ENCODE measurements at places on chromosomes 1 and 21.

GRCh38 chr1:152964536-152964935, 5.9 kb upstream of the SPRR4 start:
- no peak for DNase-seq

DNA sequence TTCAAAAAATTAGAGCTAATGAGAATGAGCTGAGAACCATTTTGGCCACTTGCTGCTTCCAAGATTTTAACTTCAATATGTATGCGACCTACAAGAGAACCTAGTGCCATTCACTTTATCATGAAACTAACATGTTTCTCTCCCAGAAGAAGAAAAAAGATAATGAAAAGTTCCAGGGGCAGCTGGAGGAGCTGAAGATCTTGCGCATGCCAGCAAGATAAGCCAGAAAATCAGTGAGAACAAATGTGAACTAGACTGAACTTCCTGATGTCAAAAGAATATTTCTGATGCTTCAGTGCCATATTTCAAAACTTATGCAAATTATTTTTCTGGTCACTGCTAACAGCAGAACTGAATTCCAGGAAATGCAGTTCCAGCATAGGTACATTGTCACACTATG, 1265.1 kb downstream of the BRINP3 start:
- no peak for DNase-seq

GRCh38 chr1:3066250-3066711, 2.7 kb upstream of the PRDM16 start:
- DNase-seq = no peak

GRCh38 chr21:21690068-21690665, 692.0 kb downstream of the NCAM2 start:
- DNase-seq = no peak

- no peak for DNase-seq
Observed at GRCh38 chr21:18477043-18477442, 73.5 kb upstream of the TMPRSS15 start.

DNA sequence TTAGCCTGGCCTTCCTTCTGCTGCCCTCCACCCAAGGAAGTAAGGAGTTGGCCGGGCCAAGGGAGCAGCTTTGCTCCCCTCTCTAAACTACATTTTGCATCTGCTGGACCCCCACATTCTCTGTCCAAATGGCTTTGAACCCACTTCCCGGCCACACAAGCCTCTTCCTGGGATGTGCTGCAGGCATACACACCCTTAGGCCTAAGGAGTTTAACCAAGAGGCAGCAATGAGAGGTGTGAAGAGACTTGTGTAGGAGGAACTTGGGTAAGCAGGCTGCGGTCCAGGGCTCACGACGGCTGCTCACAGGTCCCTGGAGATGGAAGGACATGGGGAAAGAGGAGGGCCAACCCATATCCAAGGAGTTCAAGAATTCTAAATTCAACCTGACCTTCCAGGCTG, 196.7 kb upstream of the SGIP1 start:
- DNase-seq = no peak

DNA sequence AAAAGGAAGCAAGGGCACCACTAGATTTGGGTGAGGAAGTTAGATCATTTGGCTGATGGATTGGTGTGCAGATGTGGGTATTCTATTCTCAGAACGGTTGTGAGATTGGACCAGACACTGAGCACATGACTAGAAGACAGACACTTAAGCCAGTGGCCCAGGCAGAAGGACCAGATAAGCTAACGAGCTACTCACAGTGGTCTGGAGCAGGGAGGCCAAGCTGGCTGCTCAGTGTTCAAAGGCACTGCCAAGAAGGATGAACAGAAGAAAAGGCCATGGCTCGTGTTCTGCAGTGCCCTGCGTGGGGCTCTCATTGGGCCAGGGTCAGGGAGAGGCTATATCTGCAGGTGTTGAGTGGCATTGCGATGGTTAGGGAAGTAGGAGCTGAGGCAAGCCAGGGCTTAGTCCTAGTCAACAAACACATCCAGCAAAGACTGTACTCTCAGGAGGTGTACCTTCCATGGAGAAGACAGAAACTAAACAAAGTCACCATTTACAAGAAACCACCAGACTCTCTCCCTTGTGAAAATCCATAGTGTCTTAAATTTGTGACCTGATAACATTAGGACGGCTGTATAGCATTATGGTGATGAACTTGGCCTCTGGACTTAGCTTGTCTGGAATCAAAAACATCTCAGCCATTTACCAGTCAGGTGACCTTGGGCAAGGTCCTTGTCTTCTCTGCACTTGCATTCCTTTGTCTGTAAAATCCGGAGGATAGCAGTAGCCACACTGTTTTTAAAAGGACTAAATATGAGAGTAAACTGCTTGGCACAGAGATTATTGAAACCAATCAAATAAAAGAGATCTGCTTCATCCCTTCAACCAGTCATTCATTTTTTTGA, 274.5 kb downstream of the SIPA1L2 start:
- DNase-seq = no peak

- DNase-seq = no peak
Observed at GRCh38 chr1:113012149-113012548, 56.2 kb upstream of the SLC16A1 start.

- peak; percentile 79 for DNase-seq
Observed at GRCh38 chr1:78649628-78650027, at the start of gene IFI44. IFI44 (plus strand) TSS chr1:78649831; CDS start chr1:78650196, 365 bp downstream.
